Spleen (tissue), 13 donors: ENCODE measurements at places on chromosomes 1 and 21.
A peak's percentile ranks its signal among the peaks of the same experiment; 100 is the strongest.

DNA sequence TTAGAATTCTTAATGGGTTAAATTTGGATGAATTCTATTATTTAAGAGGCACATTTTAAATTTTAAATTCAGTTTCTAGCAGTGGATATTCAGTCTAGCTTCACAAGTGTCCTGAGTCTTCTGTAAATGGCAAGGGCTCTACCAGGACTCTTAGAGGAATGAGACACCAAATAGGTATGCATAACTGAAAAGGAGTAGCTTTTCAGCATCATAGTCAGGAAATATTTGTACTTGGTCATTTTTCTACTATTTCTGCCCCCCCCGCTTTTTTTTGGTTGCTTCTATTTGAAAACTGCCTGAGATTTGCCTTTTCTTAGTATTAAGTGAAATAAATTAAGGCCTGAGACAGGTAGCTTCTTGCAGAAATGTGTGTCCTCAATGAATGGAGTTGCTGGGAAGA, 80.2 kb downstream of the MAST2 start:
- H3K36me3 ChIP-seq = no peaks in the 10 kb centered on the region
- no peak overlapping the region for H3K27ac ChIP-seq

- H3K27ac ChIP-seq = peak overlapping the region; percentile 89
- H3K4me1 ChIP-seq = peaks cover 58% of the 10 kb centered on the region
- peaks cover 13% of the 10 kb centered on the region for H3K27me3 ChIP-seq
- peak overlapping the region; percentile 62 for H3K4me3 ChIP-seq
Measured at GRCh38 chr1:220787069-220787619, 431 bp downstream of the MTARC1 start.

DNA sequence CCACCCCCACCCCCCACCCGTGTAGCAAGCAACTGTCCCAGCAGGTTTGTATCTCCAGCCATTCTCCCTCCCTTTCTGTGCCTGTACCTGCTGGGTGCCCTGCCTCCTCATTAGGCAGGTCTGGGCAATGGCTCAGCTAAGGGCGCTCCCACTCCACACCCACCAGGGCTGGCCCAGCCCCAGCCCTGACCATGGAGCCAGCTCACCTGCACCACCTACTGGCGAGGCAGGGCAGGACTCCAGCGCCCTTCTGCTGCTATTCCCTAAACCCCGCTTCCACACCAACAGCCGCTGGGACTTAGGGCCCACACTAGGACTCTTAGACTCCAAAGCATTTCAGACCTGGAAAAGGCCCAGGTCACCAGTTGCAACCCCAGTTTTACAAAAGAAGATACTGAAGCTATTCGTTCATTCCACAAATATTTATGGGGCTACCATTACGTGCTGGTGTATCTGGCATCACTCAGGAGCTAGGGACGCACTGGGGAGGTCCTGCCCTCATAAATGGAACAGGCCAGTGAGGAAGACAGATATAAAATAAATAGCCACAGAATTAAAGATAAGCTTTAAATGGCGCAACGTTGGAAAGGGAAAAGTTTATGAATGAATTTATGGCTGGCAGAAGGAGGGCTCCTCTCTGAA, 24.0 kb downstream of the PGLYRP3 start:
- no peak overlapping the region for H3K4me3 ChIP-seq
- no peak for DNase-seq
- H3K27me3 ChIP-seq = no peaks in the 10 kb centered on the region
- H3K4me1 ChIP-seq = no peaks in the 10 kb centered on the region
- no peak overlapping the region for H3K27ac ChIP-seq
- no peaks in the 10 kb centered on the region for H3K36me3 ChIP-seq

DNA sequence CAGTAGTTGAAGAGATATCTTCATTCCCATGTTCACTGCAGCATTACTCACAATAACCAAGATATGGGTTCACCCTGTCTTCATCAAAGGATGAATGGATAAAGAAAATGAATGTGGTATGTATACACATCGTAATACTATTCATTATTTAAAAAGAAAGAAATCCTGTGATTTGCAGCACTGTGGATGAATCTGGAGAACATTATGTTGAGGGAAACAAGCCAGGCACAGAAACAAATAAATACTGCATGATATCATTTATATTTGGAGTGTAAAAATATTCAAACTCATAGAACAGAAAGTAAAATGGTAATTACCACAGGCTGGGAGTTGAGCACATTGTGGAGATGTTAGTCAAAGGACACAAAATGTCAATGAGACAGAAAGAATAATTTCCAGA, 977.2 kb downstream of the AMY1C start:
- H3K36me3 ChIP-seq = no peaks in the 10 kb centered on the region
- no peak overlapping the region for H3K27ac ChIP-seq
- no peaks in the 10 kb centered on the region for H3K4me1 ChIP-seq
- no peak for DNase-seq
- no peaks in the 10 kb centered on the region for H3K27me3 ChIP-seq
- H3K4me3 ChIP-seq = no peak overlapping the region

- H3K4me1 ChIP-seq = peaks cover 67% of the 10 kb centered on the region
- H3K4me3 ChIP-seq = no peak overlapping the region
- H3K27me3 ChIP-seq = no peaks in the 10 kb centered on the region
- peak overlapping the region; percentile 78 for H3K27ac ChIP-seq
Measured at GRCh38 chr1:154492115-154492514, 9.9 kb upstream of the TDRD10 start.

- H3K27me3 ChIP-seq = peaks cover 18% of the 10 kb centered on the region
- no peak for DNase-seq
- H3K27ac ChIP-seq = no peak overlapping the region
Measured at GRCh38 chr1:75130865-75131564, 3.2 kb upstream of the LHX8 start.

GRCh38 chr21:26795866-26796329, 49.3 kb downstream of the ADAMTS1 start:
- H3K36me3 ChIP-seq = no peaks in the 10 kb centered on the region
- H3K27ac ChIP-seq = no peak overlapping the region
- no peaks in the 10 kb centered on the region for H3K4me1 ChIP-seq
- no peaks in the 10 kb centered on the region for H3K27me3 ChIP-seq
- no peak for DNase-seq
